T1000 (cell line): ENCODE measurements at places on chromosomes 7 and 10.

- DNase-seq = no peak
These were observed 46.2 kb downstream of the CHST3 start for GRCh38 chr10:72010234-72010973.

- no peak for DNase-seq
These were observed 1.6 kb downstream of the CHST15 start for GRCh38 chr10:124091646-124092249.

DNA sequence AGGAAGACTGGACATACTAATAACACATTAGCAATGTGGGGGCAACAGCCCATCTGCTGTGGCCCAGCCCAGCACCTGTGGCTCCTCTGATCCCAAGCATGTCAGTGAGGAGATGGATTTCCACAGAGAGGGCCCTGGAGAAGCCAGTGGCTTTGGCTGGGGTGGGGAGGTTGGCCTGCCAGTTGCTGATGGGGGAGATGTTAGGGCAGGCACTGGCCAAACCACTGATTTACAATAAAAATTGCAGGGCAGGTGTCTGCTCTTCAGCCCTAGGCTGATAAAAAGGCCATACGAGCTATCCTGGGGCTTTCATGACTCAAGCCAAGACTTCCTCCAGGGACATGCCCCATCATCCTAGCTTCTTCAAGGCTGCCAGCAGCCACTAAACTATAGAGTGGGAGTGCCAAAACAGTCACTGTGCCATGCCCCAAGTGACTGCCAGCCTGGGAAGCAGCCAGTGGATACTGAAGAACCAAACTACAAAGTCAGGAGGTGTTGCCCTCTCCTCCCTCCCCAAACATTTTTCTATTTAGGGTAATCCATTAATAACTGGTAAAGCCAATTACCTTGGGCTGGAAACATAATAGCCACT lies 37.8 kb downstream of the DPCD start:
- DNase-seq = no peak

DNA sequence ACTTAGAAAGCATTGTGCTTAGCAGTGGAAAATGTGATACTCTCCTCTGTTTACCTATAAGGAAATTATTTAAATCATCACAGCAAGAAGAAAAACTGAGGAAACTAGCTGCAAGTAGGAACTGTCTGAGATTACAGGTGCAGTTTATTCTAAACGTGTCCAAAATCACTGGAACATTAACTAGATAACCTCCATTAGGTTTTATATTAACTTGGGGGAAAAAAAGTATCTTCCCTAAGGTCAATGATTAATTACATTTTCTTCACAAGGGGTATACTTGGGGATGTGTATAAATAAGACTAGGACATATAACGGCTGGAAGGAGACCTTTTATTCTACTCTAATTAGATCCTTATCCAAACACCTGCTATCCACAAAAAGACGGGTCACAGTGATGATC lies 3.7 kb downstream of the GOT1 start:
- no peak for DNase-seq

GRCh38 chr7:35624299-35625186 lies 70.4 kb downstream of the HERPUD2 start:
- DNase-seq = no peak

- DNase-seq = no peak
These were observed 192.1 kb downstream of the GATA3 start for GRCh38 chr10:8246548-8246947.

DNA sequence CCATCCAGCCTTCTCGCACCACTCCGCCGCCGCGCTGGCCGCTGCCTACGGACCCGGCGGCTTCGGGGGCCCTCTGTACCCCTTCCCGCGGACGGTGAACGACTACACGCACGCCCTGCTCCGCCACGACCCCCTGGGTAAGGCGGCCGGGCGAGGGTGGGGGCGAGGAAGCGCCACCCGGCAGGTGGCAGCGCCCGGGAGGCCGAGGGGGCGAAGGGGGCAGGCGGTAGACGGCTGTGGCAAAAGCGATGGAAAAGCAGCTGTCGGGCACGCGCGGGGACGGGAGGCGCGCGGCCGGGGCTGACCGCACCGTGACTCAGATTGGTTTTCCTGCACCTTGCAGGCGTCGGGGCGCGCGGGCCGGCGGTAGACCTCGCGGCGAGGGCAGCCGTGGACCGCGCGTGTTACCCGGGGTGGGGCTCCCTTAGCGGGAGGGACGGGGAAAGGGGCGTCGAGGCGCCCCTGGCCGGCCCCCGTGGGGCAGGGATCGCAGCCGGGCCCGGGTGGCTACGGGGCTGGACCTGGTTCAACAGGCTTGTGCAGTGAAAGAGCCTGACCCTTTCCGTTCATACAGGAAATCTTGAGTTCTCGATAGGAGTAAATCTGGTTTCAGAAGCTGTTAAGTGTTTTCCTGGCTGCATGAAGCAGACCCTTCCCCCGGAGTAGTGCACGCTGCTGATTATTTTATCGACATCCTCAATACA lies 608 bp downstream of the HHEX start:
- peak; percentile 45 for DNase-seq
